ENCODE measurements at places on chromosomes 5 and 9.

DNA sequence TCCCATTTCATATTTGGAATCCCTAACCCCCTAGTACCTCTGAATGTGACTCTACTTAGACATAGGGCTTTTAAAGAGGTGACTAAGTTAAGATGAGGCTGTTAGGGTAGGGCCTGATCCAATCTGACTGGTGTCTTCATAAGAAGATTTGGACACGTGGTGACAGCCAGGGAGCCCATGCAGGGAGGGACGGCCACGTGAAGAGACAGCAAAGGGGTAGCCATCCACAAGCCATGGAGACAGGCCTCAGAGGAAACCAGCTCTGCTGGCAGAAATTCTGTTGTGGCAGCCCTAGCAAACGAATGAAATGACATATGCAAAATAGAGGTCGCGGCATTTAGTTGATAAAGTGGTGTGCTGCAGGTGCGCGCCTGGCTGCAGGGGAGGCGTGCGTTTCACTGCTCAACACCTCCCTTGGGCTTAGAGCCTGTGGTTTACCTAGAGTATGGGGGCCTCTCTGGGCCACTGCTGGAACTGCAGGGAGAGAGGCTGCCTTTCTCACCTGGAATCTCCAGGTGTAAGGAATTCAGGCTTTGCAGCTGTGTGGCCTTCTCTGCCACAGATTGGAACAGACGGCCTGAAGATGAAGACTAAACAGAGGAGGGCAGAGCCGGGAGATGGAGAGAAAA, 7.1 kb upstream of the AFAP1L1 start:
- DNase-seq: peak; percentile 55

GRCh38 chr5:61647672-61648071, 315.6 kb downstream of the ZSWIM6 start:
- no peak for DNase-seq

DNA sequence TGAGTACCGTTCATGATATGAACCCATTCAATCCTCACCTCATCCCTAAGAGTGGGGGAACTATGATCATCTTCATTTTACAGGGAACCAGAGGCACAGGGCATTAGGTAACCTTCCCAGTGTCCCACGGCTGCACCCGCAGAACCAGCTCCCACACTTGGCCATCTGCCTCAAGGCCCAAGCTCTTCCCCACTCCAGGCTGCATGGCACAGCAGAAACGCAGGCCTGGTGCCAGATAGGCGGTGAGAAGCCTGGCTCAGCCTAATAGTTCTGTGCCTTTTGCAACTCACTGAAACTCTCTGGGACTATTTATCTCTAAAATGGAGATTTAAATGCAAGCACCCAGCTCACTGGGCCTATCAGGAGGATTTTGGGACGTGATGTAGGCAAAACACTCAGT, 90.8 kb upstream of the ZNF618 start:
- DNase-seq: no peak

- no peak for DNase-seq
These were observed 41.9 kb downstream of the SPEF2 start for GRCh38 chr5:35659556-35659955.

DNA sequence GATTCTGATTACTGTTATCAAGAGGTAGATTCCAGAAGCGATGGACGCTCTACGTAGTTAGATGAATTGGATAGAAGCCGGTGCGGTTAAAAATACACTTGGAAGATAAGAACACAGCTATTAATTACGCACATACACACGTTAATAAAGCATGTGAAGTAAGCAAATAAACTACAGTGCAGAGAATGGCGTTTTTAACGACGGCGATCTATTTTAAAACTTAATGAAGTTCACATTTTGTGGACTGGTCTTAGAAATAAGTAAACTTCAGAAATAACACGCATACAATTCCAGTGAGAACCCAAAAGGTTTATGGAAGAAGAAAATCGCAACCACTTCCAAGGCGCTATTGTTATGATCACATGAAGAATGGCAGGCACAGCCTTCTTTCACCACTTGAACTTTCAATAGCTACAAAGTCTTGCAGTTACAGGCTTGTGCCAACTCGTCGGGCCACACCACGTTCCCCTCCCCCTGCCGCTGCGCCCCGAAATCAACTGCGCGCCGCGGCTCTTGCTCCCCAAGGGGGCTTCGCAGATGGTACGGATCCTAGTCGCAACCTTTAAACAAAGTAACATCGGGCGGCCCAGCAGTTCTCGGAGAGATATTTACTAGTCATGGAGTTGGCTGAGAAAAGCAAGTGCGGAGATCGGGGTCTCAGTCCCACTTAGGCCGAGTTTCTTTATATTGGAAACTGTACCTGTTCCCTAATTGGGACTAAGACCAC, 866 bp upstream of the SEMA6A start:
- peak; percentile 7 for DNase-seq

DNA sequence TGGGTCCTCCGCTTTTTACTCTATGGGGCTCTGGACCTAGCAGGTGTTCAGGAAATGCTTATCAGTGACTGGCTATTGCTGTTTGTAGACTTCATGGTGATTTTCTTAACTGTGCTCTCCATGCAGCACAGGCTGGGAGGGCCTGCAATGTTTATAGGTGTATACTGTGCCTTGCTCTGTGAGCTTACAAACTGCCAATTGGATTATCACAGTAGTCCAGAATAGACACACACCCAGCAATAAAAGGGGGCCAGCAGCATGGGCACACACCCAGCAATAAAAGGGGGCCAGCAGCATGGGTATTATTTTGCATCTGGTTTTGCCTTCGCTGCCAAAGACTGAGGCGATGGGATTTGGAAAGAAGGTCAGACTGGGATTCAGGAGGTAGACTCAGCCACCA, 100.0 kb downstream of the CRB2 start:
- DNase-seq: no peak

DNA sequence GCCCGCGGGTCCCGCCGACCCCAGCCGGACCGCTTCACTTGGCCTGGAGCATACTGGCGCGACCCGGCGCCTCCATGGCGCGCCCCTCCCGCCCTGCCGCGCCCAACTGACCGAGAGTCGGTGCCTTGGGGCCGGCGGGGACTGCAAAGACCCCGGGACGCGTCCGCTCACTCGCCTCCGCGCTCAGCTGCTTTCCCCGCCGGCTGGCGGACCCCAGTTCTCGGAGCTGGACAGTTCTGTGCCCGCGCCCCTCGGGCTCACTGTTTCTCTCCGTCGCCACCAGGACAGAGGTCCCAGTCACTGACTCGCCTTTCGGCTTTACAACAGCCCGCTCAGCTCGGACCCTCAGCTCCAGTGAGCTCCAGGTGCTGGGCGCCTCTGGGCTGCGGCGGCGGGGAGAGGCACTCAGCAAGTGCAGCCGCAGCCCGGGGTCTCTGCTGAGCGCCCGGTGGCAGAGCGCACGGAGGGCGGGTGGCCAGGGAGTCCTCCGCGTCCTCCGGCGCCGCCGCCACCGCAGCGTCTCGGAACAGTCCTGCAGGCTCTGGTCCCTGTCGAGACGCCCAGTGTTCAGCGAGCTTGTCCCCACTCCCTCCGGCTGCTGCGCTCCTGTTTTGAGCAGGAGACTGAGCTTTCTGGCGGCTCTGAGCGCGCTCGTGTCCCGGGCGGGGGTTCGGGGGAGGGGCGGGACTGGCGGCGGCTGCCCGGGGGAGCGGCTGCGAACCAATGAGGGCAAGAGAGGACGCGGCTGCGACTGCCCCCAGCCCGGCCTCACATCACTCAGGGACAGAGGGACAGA, at the start of gene SMIM32:
SMIM32 (minus strand) TSS at position 637 of the 796 bp plus-strand sequence. CDS start 638 bp downstream, outside the sequence.
- no peak for DNase-seq

DNA sequence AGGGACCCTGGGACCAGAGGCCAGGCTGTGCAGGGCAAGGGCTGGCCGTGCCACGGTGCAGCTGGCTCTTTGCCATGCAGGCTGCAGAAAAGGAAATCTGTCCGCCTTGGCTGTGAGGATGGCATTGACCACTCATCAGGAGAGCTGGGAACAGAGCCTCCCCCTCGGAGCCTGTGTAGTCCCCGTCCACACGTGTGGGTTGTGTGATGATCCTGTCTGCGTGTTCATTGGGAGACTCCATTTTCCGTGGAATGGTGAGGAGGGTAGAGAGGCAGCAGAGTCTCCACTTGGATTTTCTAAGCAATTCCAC, 47.7 kb downstream of the EHMT1 start:
- no peak for DNase-seq

- DNase-seq: no peak
These were observed 9.3 kb downstream of the SLC27A6 start for GRCh38 chr5:128974567-128974966.

Data from activated CD4-positive, alpha-beta T cell treated with anti-CD3 and anti-CD28 coated beads for 48 hours (primary cell).